ENCODE measurements at places on chromosomes 6 and 20.

GRCh38 chr20:45924391-45925261 is 9.9 kb upstream of the PCIF1 start:
- DNase-seq = no peak

DNA sequence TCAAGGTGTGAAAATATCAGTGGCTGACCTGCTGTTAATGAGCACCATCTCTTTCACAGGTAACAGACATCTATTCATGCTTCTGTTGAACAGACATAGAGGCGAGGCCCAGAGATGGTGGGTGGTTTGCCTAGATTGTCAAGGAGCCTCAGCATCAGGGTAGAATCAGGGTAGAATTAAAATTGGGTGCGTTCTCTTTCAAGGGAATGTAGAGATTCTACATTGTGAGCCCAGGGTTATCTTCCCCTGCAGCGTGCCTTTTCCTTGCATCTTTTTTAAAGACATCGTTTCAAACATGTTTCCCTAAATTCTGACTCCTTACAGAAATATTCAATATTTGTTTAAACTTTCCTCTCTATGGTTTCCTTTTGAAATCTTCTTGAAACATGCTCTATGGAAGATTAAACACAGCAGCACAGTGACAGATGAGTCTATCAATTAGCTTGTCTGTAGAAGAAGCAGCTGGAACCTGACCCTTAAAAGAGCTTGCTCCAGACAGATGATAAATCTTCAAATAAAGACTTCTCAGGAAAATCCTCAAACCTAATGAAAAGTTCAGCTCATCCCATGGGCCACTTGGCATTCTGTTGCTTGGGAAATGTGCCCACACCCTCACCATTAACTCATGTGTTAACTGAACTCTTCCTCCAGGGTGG is 119.8 kb downstream of the IPCEF1 start:
- DNase-seq = no peak

DNA sequence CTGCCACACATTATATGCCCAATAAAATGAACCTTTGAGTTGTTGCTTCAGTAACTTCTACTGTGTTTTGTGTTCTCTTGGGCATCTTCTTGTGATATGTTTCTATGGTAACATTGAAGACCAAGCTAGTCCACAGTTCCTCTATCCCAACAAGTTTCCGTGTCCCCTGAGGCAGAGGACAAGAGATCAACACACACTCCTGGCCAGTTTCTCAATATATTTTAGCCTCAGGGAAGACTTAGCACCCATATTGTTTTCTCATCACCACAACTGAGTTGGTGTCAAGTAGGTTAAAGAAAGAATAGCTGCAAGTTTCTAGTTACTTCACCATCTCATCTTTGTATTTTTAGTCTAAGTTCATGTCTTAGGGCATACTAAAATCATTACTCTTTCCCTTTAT is 277.5 kb downstream of the UST start:
- DNase-seq = no peak

DNA sequence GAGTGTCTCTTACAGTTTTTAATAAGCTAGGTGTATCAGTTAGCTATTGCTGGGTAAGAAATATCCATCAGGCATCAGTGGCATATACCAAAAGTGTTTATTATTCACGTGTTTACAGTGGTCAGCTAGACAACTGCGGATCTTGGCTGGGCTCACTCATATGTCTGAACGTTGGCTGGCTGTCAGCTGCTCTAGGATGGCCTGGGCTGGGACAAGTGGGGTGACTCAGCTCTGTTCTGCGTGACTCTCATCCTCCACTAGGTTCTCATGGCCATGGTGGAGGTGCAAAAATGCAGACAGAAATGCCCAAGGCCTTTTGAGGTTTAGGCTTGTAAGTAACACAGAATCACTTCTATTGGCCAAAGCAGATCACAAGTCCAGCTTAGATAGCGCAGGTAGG is 22.0 kb downstream of the ZNF341 start:
- no peak for DNase-seq

GRCh38 chr6:151497905-151498304 is 4.1 kb downstream of the CCDC170 start:
- no peak for DNase-seq

DNA sequence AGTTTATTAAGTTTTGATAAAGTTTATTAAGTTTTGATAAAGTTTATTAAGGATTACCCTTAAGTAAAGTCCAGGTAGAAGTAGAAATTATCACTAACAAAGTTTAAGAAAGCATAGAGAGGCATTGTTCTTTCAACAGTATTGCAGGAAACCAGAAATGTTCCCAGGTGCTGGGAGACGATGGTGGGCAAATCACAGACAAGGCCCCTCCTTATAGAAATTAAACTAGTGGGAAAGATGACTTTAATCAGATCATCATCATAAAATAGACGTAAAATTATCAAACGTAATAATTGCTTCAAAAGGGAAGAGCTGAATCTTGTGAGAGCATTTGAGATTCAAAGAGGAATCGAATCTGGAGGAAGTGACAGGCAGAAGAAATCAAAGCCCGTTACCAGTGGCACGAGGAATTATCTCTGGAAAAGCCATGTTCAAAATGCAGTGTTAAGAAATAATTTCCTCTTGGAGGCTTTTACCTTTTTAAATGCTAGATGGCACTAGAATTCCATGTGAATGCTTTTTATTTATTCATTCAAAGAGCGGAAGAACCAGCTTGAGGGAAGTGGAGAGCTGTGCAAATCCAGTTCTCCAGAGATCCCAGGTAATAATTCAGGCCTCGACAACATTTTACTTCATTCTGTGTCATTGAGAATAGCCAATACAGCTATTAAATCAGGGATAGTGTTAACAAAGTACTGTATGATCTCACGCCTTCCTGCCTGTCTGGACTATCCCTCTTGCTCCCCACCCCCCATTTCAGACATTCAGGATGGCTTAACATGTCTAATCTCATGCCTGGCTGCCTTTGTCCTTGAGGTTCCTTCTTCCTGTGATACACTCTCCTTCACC is 1.0 kb upstream of the APMAP start:
- no peak for DNase-seq

GRCh38 chr6:157555455-157556143 is 174.6 kb downstream of the ZDHHC14 start:
- DNase-seq = no peak

DNA sequence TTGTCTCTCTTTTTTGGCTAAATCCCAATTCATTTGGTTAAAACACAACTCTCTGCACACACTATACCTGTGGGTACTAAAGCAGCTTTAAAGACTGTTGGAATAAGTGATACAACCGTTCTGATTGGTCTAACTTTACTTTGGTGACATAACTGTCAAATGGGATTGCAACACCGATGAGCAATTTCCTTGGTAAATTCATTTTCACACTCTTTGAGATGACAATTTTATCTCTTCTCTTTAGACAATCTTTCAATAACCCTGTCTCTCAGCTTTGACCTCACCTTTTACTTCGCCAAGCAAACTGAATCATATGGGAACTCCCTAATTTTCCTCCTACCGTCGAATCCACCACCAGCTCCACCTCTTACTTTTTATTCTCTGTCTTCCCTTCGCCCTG is 60.8 kb downstream of the ECT2L start:
- no peak for DNase-seq

DNA sequence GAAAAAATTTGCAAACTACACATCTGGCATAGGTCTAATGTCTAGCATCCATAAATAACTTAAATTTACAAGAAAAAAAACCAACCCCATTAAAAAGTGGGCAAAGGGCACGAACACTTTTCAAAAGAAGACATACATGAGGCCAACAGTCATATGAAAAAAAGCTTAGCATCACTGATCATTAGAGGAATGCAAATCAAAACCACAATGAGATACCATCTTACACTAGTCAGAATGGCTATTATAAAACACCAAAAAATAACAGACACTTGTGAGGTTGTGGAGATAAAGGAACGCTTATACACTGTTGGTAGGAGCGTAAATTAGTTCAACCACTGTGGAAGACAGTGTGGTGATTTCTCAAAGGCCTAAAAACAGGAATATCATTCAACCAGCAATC is 33.7 kb upstream of the EPB41L2 start:
- no peak for DNase-seq

DNA sequence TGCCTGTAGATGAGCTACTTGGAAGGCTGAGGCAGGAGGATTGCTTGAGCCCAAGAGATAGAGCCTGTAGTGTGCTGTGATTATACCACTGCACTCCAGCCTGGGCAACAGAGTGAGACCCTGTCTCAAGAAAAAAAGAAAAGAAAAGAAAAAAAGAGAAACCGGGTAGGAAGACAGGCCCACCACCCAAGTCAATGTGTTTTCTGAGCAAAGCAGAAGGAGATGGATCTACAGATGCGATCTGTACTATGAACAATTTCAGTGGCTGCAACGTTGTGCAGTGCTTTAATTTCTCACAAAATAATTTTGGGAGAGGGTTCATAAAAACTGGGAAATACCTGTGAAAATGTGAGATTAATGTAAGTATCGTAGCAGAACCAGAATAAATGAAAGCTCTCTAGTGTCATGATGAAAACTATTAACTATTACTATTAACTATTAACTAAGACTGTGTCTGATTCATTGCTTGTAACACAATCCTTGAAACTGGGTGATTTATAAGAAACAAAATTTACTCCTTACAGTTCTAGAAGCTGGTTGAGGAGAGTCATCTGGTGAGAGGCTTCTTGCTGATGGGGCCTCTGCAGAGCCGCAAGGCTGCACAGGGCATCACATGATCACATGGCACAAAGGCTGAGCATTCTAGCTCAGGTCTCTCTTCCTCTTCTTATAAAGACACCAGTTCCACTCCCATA is 233.1 kb upstream of the ZNF217 start:
- no peak for DNase-seq

- DNase-seq = no peak
Measured at GRCh38 chr6:113363866-113364265, 493.3 kb upstream of the MARCKS start.

DNA sequence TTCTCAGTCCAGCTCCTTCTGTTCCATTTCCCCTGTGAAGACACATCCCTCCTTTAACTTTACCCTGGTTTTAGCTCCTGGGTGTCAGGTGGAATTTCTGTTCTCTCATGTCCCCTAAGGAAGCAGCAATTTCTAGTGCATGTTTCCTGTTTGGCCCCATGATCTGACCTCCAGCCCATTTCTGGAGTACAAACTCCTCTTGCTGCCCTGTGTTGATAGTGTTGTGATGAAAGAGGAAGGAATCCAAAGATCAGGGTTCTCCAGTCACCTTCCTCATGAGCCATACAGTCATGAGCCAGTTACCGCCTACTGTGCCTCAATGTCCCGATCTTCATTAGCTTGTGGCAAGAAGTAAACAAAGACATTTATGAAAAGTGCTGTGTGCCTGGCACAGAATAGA is 97.4 kb downstream of the PHACTR1 start:
- DNase-seq = no peak

- no peak for DNase-seq
Measured at GRCh38 chr6:108895571-108895970, 47.3 kb downstream of the ARMC2 start.

DNA sequence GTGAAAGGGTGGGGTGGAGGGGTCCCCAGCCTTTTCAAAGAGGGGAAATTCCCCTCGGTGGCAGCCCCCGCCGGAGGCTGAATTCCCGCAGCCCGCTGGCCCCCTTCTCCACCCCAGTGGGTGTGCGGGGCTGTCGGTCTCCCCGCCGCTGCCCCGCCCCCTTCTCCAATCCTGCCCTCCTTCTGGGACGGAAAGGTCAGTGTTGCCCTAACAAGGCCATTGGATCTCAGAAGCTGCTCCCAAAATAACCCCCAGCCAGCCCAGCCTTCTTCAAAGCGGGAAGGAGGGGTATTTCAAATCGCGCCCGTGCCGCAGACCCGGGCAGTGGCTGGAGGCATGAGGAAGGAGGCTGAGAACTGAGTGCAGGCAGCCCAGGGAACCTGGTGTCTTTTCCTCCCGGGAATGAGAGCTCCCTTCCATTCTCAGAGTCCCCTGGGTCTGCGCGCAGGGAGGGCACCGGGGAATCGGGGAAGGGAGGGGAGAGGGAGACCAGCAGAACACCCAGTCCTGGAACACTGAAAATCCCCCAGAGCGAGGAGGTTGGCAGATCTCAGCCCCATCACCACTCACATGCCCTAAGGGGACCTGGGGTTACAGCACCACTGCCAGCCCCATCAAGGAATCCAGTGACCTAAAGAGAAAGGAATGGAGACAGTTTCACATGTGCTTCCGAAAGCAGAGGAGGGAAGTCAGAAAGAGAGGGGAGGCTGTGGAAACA is at the start of gene JPH2:
Gene JPH2 (minus strand): TSS at position 135 of the 718 bp plus-strand sequence. CDS start 483 bp downstream, outside the sequence.
- DNase-seq = no peak

DNA sequence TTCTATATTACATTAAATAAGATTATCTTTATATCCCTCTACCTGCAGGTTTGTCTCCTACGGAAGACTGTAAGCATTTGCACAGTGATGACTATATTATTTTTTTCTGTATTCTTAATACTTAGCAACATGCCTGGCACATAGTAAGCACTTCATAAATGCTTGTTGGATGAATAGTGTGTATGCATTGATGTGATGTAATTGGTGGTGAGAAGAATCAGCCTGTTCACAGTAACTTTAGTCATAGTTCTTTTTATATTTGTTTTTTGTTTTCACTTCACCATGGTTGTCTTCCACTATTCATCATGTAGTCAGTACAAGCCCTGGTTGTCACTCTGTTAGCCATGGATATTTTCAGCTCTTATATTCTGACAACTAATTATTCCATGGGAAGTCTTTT is 184.0 kb upstream of the FLRT3 start:
- DNase-seq = no peak

DNA sequence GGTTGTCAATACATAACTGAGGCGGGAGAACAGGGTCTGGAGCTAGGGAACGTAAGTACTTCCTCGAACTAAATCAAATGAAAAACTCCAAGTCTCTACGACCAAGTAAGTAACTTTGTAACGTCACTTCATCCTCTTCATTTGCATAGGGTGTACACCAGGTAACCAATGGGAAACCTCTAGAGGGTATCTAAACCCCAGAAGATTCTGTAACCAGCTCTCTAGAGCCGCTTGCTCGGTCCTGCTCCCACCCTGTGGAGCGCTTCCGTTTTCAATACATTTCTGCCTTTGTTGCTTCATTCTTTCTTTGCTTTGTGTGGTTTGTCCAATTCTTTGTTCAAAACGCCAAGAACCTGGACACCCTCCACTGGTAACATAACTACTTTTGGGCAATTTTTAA is 133.5 kb upstream of the TMEM170B start:
- no peak for DNase-seq

GRCh38 chr6:42339991-42340401 is 111.7 kb downstream of the TRERF1 start:
- peak; percentile 47 for DNase-seq

- no peak for DNase-seq
Measured at GRCh38 chr20:11204926-11205768, 531.3 kb upstream of the JAG1 start.

- DNase-seq = no peak
Measured at GRCh38 chr6:38105066-38105465, 285.5 kb downstream of the ZFAND3 start.

DNA sequence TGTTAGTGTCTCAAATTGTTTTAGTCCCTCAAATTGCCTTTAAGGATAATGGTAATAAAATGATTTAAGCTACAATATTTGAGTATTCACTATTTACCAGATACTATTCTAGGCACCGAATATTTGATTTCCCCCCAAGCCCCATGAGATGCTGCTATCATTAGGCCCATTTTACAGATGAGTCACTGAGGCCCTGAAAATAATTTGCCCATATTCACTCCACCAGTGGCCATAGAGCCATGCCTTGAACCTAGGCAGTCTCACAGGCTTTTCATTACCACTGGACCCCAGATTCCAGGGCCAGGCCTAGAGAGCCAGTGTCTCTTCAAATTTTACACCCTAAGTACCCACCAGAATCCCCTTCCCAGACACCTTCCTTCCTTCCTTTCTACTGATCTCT is 133.7 kb downstream of the LINC00237 start:
- DNase-seq = no peak

Measured in GM12892 (cell line).